CD4-positive, alpha-beta T cell treated with Interleukin-1 beta for 1 hour (primary cell): ENCODE measurements at places on chromosomes 4 and X.
A peak's percentile ranks its signal among the peaks of the same experiment; 100 is the strongest.

DNA sequence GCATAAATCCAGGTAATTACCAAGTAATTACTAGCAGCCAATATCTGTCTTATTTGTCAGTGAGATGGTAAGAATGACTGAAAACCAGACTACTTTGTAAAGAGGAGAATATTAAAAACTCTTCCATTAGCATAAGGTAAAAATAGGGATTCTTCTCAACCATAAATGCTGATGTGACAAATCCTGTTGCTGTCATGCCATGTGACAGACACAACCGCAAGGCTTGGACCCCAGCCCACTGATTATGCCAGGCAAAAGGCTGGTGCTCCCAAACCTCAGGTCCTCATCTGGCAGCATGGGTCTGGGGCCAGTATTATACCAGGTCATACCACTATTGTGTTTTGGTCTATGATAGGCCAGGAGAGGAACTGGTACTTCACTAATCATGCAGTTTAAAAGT is 181.1 kb downstream of the ADAMTS3 start:
- no peak for DNase-seq

DNA sequence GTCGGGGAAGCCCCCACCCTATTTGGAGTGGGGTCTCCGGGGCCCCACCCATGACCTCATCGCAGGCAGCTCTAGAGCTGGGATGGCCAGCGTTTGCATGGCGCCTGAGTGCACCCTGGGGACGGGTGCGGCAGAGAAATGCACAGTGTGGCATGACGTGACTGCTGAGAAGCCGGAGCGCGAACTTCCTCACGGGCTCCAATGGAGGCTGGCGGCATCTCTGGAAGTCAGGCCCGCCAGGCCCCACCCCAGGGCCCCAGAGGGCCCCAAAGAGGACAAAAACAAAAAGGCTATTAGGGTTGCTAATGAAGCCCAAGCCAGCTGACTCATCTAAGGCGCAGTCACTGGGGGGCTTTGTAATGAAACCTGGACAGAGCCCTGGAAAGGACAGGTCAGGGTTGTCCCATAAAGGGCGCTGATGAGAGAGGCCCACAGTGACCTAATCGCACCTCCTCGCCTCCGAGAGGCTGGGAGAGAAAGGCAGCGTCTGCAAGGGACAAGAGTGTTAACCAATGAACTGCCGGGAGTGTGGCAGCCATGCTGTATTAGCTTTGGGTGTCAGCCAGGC is 86.0 kb upstream of the C1QTNF7 start:
- no peak for DNase-seq

DNA sequence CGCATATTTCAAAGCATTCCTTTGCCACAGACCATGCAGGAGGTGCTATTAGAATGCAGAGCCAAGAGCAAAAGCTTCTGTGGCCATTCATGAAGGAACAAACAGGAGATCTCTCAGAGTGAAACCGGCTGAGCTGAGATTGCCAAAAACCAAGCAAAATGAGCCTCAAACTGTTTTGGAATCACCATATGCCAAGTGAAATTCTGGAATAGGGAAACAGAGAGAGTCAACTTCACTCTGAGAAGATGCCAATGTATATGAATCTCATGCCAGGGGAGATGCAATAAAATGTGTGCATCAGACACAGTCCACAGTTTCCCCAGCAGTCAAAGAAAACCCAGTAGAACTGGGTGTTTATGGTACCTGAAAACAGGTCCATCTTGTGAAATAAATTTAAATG is 42.3 kb downstream of the SRPX start:
- no peak for DNase-seq

GRCh38 chr4:124415146-124415545 is 297.4 kb downstream of the ANKRD50 start:
- no peak for DNase-seq

- DNase-seq, result no peak
Measured at GRCh38 chr4:10784621-10785020, 100.1 kb upstream of the CLNK start.

DNA sequence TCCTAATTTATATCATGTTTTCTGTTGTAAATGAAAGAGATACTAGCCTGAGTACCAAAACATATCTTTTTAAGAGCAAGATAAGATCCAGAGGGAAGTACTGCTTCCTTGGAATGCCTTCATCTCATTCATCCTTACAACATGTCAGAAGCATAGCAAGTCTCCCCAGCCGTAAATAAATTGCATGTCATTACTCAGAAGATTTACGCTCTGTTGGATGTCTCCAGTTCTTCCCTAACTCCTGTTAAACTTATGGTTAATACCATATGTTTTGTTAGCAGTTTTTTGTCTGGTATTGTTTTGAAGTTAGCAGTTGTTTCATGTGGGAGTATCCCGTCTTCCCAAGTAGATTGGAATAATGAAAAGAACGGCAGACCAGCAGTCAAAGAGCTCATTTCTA is 7.5 kb upstream of the GPC3 start:
- no peak for DNase-seq

GRCh38 chr4:80065601-80066000 is 7.4 kb downstream of the ANTXR2 start:
- DNase-seq, result no peak

- no peak for DNase-seq
Measured at GRCh38 chr4:71261001-71261400, 77.8 kb upstream of the SLC4A4 start.

DNA sequence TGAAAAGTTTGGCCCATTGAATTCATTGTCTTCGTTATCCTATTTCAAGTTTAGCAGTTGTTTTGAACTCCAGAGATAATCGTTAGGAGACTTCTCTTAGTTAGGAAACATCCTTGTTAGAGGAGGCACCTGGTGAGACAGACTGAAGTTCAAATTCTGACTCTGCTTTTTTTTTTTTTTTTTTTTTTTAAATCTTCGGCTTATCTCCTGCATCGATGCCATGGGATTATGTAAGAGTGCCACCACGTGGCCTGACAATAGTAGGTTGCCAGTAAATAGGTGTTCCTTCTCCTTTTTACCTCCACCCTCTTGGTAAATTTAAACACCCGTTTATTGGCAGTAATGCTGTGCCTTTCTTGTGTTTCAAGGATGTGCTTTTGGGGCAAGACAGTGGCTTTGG is 149.3 kb downstream of the SOWAHB start:
- DNase-seq, result no peak

- DNase-seq, result peak; percentile 13
Measured at GRCh38 chrX:51641421-51642021, 22.8 kb upstream of the CENPVL3 start.

DNA sequence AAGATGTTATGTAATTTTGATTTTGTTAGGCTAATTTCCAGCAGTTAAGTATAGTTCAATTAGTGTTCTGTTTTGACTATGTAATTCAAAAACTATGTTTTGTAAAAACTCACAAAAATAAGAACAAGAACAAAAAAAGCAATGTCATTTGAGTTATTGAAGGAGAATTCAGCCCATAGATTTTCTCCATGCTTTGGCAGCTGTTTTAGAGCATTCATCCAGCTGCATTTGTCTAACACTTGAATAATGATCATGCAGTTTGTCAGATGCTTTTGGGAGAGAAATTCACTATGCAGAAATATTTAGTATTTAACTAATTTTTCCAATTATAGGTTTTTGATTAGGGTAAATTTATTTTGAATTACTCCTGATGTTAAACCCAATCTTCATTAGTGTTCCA is 14.2 kb downstream of the CPE start:
- DNase-seq, result no peak

GRCh38 chr4:28444886-28445496 is 1584.3 kb downstream of the STIM2 start:
- DNase-seq, result no peak

DNA sequence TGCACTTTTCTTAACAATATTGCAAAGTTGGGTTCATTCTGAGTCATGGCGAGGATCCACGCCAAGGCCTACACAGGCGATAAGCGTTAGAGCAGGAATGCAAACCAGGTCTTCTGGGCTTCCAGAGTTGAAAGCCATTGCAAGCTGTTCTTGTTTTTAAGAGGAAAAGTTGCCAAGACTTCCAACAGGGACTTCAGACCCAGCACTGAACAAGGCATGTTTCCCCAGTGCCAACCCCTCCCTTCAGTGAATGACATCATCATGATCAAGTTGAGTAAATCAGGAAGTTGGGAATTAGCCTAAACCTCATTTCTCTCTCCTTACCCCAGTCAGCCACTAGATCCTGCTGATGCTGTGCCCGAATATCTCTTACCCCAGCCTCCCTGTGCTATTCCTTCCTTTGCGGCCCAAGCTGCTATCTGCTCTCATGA is 355.1 kb downstream of the HS3ST1 start:
- no peak for DNase-seq

GRCh38 chr4:70449220-70449619 is 22.8 kb upstream of the MUC7 start:
- DNase-seq, result no peak

DNA sequence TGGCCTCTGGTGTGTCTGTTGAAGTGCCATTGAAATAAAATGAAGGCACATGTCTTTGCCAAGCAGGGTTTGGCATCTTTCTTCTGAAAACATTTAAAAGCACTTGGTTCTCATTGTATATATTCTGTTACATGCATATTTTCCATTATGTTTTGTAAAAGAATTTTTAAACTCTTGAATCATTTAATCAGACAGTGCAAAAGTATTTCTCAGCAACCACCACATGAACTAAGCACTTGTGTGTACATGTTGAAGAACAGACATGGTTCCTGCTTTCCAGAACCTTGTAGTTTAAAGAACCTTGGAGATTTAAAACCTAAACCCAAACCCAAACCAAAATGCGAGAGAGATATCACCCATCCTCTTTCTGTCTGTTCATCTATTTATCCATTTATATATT is 220.3 kb upstream of the GIMD1 start:
- DNase-seq, result no peak

DNA sequence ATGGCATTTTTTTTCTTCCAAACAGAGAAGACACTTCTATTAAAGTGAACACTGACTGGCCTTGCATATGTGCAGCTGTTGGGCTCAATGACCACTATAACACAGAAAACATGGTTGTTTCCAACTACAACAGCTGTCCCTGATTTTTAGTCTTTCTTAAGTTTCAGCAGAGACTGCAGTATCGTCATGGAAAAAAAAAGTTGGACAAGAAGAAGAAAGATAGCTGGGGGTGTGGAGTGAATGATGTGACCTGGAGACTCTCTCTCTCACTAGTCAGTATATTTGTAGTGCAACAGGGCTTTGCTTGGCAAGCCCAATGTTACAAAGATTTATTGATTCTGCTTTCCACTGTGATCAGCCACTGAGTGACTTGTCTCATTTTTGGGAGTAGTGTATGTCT is 29.5 kb upstream of the C4orf54 start:
- no peak for DNase-seq

GRCh38 chr4:151691639-151692442 is 69.0 kb downstream of the GATB start:
- no peak for DNase-seq
